Mammary epithelial cell (primary cell): ENCODE measurements at places on chromosomes 16 and 17. TPM values are rescaled to one million over a fixed set of nuclear protein-coding genes. Genes with fewer than 3 reads are reported as not detected.
A peak's percentile ranks its signal among the peaks of the same experiment; 100 is the strongest.

KCNG4 gene
- not detected in 2 replicates for total RNA-seq

SMIM36 gene
- total RNA-seq = not detected

GDPD1 gene
- 2.8 TPM for total RNA-seq

NPB gene
- total RNA-seq = 0.37 TPM in 1 of 2 replicates, not detected in the other

MFAP4 gene
- total RNA-seq = not detected in 2 replicates

OR2C1 gene
- not detected for total RNA-seq

AGRP gene
- total RNA-seq = not detected in 2 replicates

TSPOAP1 gene
- total RNA-seq = 0.17 TPM

- DNase-seq = no peak
Measured at GRCh38 chr17:82461827-82462524, 3.4 kb downstream of the NARF start.

DNA sequence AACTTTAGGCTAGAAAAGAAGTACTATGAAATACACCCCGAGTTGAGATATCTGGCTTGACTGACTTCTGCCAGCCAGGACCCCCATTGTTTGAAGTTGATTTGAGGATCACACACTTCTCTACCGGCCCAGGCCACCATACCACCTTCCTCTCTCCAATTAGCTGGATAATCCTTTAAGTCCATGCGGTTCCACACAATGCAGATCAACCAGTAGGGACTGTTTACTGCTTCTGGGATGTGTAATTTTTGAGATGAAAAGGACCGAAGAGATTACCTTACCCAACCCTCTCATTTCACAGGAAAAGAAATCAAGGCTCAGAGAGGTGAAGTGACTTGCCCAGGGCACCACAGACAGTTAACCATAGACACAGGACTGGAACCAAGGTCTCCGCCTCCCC lies 20.5 kb downstream of the ERN1 start:
- DNase-seq = no peak

DNA sequence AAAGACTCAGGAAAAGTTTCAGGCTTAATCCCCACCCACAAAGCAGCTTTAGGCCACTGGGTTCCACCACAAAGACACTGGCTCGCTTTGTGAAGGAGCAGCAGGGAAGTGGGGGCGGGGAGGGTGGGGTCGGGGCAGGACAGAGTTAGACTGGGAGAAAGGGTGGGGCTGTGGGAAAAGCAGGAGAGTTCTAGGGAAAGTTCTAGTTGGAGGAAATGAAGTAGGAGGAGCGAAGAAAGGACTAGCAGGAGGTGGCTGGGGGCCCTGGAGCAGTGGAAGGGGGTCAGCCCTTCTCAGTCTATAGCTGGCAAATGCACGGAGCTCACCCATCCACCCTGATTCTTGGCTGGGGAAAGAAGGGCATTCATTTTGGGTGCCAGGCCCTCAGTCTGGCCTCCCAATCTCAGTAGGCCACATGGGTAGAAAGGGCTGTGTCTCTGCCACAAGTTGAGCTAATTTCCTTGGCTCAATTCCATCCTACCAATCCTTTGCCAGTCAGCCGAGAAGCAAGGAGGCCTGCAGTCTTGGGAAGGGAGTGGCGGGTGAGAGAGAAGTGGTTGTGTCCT lies 4.6 kb downstream of the INPP5K start:
- DNase-seq = peak; percentile 54

GRCh38 chr17:76810956-76811355 lies 57.2 kb upstream of the MGAT5B start:
- no peak for DNase-seq

GRCh38 chr17:80449194-80449929 lies 27.0 kb downstream of the NPTX1 start:
- DNase-seq = no peak

GRCh38 chr17:39576187-39576586 lies 31.5 kb downstream of the NEUROD2 start:
- no peak for DNase-seq

DNA sequence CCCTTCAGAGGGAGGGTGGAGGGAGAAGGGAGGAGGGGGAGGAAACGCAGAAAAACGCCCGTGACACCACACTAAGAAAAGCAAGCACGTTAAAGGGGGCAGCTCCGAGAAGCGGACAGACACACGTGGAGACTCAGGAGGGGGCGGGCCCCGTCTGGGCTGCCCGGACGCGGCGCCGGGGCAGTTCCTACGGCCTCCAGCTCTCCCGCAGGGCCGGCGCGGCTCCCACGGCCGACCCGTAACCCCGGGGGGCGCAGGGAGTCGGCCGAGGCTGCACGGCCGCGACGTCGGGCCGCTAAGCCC lies 362 bp downstream of the KLHDC4 start:
- no peak for DNase-seq

- no peak for DNase-seq
Measured at GRCh38 chr17:79159471-79159870, 84.8 kb downstream of the ENGASE start.

- DNase-seq = no peak
Measured at GRCh38 chr16:11232852-11233726, 22.9 kb downstream of the SOCS1 start.

DNA sequence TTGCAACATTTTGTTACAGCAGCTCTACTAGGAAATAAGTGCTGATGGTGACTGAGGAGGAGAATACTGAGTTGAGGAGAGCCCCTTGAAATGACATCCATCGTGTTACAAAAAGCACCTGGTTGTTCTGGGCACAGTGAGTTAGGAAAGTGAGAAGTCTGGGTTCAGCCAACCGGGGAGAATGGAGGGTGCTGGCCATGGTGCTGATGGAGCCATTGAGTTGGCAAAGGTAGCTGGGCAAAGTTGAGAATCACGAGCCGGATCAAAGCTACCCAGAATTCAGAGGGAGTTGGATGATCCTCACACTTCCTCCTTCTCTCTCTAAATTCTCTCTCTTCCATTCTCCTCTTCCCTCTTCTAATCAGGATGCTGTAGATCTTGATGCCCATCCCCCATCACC lies 35.0 kb upstream of the ASIC2 start:
- no peak for DNase-seq

DNA sequence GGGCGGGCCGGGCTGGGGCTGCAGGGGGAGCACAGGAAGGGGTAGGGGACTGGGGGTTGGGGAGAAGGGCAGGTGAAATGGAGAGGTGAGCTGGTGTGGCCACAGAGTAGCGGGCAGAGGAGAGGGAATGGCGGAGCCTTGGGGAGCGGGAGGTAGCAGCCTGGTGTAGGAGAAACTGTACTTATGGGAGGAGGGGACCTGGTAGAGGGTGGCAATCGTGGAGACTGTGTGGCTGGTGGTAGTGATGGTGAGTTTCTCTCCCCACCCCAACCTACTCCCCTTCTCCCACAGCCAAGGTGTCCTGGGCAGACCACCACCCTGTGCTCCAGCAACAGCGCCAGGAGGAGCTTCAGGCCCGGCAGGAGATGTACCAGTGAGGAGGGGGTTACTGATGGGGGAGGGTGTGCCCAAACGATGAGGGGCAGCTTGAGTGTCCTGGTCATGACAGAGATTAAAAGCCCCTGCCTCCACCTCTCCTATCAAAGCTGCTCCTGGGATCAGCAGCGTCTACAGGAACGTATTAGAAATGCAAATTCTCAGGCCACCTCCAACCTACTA lies 831 bp downstream of the ALOX15B start:
- DNase-seq = no peak

DNA sequence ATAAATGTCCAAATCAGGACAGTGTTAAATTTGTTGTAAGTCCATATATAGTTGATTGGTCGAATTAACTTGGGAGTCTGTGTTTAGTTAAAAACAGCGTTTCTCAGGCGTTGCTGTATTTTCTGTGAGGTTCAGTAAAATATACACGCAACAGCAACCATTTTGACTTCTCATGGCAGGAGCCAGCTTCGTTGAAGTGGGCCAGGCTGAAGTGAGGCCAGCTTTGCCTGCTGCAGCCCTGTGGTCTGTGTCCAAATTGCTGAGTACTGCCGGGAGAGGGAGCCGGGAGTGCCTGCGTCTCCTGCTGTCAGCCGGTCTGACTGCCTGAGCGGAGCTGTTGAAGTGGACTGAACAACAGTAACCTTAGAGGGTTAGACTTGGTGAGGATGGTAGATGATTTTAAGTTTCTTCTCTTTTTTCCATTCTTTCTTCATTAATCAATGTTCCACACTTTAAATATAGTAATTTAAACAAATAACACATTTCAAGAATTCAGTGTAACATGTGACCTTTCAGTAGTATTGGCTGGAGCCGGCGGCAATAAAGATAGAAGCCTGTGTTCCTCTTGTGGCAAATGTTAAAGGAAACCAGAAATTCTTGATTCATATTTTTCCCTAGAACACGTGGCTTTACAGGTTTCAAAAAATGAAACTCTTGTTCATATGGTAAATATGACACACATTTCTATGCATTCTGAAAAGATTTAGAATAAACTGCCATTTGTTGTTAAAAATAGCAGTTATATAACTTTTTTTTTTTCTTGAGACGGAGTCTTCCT lies 37.0 kb upstream of the ZNF750 start:
- DNase-seq = peak; percentile 81
